ENCODE measurements at places on chromosomes 13 and 19.

DNA sequence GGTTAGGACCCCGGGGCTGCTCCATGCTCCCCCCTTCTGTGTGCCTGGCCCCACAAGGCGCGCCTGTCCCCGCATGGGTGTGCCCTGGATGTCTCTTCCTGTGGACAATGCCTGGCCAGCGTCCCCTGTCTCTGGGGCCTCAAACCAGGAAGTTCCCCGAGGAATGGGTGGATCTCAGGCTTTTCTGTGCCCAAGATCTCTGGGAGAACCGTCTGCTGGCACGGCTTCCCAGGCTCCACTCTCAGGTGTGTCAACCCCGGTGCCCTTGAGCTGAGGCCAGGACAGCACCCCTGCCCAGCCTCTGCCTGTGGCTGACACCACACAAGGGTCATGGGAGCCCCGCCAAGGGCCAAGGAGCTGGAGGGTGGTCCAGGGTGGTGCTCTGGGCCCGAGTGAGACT, 15.7 kb downstream of the ZNF444 start:
- no peak overlapping the region for H3K27ac ChIP-seq
- no peak overlapping the region for H3K4me3 ChIP-seq
- H3K27me3 ChIP-seq = no peaks in the 10 kb centered on the region
- no peaks in the 10 kb centered on the region for H3K36me3 ChIP-seq
- no peak for DNase-seq

DNA sequence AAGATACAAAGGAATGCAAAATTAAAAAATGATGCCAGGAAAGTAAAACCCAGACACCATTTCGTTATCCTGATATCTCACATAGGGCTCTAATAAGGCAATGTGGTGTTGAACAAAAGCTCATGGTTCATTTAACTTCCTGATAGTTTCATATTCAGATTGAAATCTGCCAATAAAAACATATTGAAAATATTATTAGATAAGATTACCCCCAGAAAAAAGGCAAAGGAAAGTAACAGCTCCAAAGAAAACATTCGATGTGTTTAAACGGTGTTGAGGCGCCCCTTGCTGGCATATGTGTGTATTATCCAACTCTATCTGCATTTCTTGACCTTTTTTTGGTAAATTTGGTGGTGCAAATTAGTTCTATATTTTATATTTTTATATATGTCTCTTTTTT, 75.9 kb downstream of the ESD start:
- H3K4me3 ChIP-seq = no peak overlapping the region
- H3K27ac ChIP-seq = no peak overlapping the region
- no peaks in the 10 kb centered on the region for H3K4me1 ChIP-seq
- H3K36me3 ChIP-seq = peaks cover 3% of the 10 kb centered on the region
- DNase-seq = peak; percentile 62
- no peaks in the 10 kb centered on the region for H3K27me3 ChIP-seq

DNA sequence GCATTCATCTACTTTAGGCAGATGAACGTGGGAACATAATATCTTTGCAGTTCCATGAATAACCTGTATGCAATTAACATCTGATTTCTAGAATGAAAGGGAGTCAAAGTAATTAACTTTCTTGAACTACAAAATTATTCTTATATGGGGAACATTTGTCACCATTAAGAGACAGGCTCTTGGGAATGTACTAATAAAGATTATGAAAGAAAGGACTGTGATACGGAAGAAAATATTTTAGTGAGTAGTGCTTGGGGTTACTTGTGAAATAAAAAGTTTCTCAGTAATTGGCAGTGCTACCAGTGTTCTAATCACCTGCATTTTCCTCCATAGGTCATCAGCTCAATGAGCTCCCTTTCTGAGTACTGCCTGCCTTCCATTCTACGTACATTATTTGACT, 85.4 kb downstream of the FRY start:
- no peaks in the 10 kb centered on the region for H3K36me3 ChIP-seq
- no peak for DNase-seq
- H3K4me1 ChIP-seq = no peaks in the 10 kb centered on the region
- no peak overlapping the region for H3K27ac ChIP-seq
- H3K4me3 ChIP-seq = no peak overlapping the region

GRCh38 chr13:41061914-41062837, 867 bp downstream of the WBP4 start:
- H3K36me3 ChIP-seq = peaks cover 11% of the 10 kb centered on the region
- DNase-seq = no peak
- peak overlapping the region; percentile 87 for H3K27ac ChIP-seq
- peaks cover 14% of the 10 kb centered on the region for H3K4me1 ChIP-seq
- no peaks in the 10 kb centered on the region for H3K27me3 ChIP-seq
